Suprapubic skin (tissue), 4 donors: ENCODE measurements at places on chromosomes 13 and 19.

- DNase-seq: no peak
Measured at GRCh38 chr13:102825921-102826706, 19.7 kb upstream of the ERCC5 start.

DNA sequence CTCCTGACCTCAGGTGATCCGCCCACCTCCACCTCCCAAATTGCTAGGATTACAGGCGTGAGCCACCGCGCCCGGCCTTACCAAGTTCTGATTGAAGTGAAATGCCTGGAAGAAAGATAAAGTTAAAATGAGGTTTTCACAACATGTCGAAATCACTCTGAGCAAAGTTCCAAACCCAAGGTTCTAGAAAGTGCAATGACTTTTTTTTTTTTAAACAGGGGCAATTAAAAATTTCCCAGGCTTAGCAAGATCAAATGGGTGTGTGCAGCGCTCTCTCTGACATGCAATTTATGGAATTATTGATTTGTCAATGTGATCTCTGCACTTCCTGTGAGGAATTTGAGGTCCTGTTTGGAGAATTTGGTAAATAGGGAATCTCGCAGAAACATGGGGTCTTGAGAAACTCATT is 12.8 kb upstream of the MAP2K2 start:
- no peak for DNase-seq

DNA sequence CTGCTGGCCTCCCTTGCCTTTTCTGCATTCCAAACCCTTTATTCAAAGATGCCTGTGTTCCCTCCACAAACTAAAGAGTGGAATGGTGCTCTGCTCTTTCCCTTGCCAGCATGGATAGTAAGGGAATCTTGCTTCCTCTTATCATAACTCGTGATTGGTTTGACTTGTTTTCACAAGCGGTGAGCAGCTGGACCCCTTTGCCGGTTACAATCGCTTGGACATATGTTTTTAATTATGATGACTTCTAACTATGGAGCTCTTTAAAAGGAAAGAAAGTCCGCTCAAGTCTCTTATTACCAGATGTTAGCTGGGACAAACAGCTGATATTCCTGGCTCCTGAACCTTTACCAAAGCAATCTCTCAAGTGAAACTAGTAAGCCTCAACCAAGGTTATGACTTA is 1094.7 kb downstream of the UQCRFS1 start:
- no peak for DNase-seq

DNA sequence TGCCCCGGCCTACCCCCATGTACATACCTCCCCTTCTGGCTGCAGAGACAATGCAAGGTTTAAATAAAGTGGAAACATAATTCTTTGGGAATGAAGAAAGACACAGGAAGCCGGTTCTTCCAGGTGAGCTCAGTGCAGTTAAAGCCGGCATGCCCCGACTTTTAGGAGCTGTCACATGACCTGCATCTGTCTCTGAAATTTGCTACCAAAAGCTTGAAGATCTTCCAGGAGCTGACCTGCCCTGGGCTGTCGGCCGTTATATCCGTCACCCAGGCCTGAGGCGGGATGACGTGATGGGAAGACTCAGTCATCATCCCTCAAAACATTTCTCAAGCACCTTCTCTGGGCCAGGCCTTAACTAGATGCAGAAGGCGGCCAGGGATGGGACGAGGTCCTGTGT is 10.3 kb downstream of the RAB8A start:
- DNase-seq: no peak

GRCh38 chr19:45922281-45922680 is 7.7 kb upstream of the NANOS2 start:
- no peak for DNase-seq

DNA sequence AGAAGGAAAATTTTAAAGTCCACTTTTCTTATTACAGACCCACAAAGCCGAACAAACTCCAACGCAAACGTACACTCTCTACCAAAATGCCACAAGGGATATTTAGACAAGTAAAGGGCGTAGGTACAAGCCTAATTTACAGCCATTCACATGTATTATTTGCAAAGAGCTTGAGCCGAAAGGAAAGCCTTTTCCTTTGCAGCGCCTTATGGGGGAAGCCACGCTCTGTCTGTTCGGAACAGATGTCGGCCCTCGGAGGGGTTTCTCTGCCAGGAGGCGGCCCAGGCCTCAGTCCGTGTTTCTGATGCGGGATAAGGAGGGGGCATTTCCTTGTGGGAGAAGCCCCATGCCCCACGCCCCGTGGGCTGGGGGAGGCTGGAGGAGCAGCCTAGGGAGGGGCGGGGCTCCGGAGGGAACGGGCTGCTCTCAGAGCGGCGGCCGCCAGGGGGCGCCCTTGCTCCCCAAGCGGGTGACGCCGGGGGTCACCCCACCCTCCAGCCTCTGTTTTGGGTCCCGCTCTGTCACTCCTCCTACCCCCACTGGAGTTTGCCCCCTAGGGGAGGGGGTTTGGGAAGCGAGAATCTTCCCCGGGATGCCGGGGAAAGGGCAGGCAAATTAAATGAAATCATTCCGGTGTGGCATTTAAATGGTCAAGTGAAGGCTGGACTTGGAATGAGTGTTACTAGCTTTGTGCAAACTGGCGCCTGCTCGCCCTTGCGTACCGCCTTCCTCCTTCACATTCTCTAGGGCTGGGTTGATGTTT is 2.9 kb downstream of the HTR2A start:
- peak; percentile 76 for DNase-seq

DNA sequence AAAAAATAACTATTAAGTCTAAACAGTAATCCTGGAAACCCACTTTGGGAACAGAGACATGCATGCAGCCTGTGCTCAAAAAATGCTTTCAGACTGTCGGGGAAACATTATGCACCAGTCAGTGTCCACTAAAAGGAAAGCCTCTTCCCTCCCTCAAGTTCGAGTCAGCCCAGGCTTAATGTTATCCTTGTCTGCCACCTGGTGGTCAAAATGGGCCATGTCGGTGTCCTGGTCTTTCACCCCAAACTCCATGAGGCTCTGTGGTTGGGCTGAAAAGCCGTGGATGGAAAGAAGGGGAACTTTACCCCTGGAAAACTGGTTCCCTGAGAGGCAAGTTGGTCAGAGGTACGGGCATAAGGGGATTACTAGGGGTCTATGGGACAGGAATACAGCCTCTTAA is 88.4 kb upstream of the ZNF492 start:
- no peak for DNase-seq

DNA sequence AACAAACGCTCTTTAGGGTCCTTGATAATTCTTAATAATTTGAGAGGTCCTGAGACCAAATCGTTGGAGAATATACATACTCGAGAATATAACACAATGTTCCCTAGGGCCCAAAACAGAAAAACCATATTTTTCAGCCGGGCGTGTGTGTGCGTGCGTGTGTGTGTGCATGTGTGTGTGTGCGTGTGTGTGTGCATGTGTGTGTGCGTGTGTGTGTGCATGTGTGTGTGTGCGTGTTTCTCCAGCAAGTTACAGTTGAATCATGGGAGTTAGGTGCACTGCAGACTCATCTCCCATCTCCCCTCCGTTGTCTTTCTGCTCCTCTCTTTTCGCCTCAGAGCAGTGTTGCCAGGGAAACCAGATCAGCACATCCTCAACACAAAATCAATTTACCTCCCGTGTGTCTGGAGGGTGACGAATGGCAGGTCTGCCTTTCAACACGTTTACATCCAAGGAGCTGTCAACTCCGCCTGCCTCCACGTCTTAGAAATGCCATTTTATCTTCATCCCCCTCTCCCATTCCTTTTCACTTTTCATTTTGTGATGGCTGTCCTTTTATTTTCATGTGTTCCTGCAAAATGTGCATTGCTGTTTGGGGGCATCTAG is 8.3 kb upstream of the PNMA8B start:
- DNase-seq: no peak

GRCh38 chr19:18273561-18274218 is 562 bp downstream of the IQCN start:
- DNase-seq: no peak

DNA sequence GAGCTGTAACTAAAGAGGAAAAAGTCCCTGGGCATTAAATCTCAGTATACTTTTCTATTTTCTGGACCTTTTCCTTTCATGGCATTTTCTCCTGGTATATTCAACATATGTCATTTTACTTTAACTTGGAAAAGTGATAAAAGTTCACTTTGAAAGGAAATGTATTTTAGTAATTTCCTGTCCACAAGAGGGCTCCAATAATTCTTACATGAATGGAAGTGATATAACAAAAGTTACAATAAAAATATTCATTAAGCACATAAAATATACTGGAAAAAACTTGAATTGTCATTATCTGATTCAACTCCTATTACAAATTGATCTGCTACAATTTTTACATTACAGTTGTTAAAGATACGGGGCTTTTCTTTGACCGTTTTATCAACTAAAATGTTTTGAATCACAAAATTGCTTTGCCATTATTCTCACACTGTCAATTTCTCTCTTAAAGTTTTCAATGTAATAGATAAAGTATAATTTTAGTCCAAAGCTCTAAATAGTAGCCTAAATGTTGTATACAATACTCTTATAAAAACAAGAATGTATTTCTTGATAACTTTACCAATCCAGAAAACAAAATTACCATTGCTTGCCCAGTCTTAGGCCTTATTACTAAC is 4.9 kb downstream of the UBL3 start:
- no peak for DNase-seq

DNA sequence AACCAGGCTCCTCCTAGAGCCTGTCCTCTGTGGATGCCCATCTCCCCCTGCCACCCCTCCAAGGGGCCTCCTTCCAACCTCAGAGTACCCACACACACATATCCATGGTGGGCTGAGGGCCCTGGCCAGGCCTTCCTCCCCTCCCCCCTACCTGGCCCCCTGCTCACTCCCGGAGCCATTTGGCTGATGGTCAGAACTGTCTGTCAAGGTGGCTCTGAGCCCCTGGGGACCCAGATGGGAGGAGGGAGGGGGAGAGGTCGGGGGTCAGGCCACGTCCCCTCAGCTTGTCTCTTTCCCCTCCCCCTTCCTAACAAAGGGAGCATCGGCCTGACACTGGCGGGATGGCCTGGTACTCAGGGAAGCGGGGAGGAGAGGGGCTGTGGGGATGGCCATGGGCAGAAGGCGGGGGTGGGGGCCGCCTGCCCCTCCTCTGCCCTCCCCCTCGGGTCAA is 18.7 kb upstream of the POU2F2 start:
- no peak for DNase-seq

DNA sequence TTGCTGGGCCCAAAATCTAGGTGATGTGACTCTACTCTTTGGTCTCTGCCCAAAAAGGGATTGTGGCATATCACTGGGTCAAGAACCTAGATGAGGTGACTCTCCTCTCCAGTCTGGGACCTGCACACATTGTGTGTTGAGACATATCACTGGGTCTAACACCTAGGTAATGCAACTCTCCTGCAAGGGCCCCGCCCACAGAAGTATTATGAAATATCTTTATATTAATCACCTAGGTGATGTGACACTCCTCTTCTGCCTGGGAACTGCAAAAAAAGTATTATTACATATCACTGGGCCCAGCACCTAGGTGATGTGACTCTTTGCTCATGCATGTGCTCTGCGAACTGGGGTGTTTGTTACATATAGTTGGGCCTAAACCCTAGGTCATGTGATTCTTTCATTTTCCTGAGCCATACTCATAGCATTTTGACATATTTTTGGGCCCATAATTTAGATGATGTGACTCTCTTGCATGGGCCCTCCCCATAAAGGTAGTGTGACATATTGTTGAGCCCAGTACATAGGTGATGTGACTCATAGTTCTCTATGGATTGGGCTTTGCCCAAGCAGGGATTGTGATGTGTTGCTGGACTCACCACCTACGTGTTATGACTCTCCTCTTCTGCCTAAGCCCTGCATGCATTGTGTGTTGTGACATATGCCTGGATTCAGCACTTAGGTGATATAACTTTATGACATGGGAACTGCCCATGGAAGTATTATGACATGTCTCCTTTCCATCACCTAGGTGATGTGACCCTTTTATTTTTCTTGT is 11.2 kb upstream of the ZNF681 start:
- no peak for DNase-seq

DNA sequence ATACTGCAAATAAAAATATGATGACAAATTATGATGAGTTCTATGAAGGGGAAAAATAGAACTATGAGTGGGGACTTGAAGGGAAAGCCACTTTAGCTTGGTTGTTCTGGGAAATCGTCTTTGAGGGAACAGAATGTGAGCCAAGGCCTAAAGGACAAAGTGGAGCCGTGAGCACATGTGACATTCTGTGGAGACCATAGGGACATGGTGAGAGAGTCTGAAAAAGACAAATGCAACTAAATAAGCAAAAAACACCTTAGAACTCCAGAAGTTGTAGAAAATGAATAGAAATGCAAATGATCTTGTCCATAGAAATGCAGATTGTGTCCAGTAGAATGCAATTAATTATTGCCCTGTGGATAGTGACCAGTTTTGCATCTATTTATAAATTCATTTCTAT is 86.8 kb upstream of the ANKRD10 start:
- DNase-seq: no peak

DNA sequence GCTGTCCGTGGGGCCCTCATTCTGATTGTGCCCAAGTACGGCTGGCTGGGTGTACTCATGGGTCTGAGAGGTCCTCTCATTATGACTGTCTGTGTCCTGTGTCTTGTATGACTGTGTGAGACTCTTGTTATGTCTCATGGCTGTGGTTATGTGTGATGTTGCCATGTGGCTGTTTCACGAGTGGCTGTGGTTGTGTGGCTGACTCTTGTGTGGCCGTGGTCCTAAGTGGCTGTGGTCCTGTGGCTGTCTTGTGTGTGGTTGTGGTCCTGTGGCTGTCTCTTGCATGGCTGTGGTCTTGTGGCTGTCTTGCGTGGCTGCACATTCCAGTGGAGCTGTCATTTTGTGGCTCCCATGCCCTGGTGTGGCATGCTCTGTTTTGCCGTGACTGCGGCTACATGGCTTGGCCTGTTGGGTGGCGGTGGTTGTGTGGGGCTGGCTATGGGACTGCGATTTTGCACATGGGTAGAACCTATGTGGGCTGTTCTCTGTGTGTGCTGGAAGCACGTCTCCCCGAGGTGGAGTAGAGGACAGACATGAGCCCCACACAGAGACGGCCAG is 2.5 kb downstream of the LYL1 start:
- DNase-seq: no peak

- peak; percentile 83 for DNase-seq
Measured at GRCh38 chr13:33204130-33204927, 81.2 kb downstream of the STARD13 start.

- no peak for DNase-seq
Measured at GRCh38 chr13:98665638-98665995, 86.9 kb downstream of the SLC15A1 start.

GRCh38 chr19:38021352-38021751 is 114.3 kb downstream of the SIPA1L3 start:
- DNase-seq: no peak

- DNase-seq: no peak
Measured at GRCh38 chr13:110447058-110447511, 114.4 kb downstream of the RAB20 start.

- DNase-seq: no peak
Measured at GRCh38 chr19:10533646-10534386, 9.9 kb upstream of the ATG4D start.

DNA sequence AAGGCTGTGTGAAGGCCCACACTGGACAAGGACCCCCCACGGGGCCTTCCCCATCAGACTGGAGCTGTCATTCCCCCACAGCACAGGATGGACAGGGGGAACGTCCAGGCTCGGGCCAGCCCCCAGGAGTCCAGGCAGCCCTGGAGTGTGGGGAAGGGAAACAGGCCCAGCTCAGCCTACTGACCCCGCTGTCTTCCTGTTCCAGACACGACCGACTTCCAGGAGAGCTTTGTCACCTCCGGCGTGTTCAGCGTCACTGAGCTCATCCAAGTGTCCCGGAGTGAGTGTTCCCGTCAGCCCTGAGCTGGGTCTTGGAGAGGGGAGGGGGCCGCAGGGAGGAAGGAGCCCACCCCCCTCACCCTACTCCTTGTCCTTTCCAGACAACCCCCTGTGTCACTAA is 47.0 kb downstream of the SMIM24 start:
- DNase-seq: no peak

GRCh38 chr19:6530386-6531162 is at the start of gene TNFSF9:
TNFSF9 (plus strand) TSS chr19:6531026; CDS start chr19:6531037, 11 bp downstream.
- DNase-seq: peak; percentile 93
